Stimulated activated CD4-positive, alpha-beta T cell treated with anti-CD3 and anti-CD28 coated beads, Interleukin-1b, Interleukin-23, amount 100 ng/mL, for 1 hour (primary cell): ENCODE measurements at places on chromosomes 1 and 21.

GRCh38 chr1:36084497-36085115, 712 bp downstream of the TEKT2 start:
- no peak for DNase-seq

DNA sequence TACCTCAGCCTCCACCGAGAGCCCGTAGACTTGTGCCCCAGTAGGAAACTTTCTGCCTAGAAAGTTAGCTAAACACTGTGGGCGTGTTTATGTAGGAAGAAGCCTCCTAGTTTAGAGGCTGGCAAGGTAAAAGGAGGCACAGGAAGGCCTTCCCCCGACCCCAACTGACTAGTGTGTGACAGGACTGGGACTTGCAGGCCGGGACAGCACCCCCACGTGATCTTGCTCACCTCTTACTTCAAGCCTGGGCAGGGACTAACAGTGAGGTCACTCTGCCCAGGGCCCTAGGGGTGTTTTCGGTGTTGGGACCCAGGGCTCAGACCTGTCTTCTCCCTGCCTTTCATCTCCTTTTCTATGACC, 392 bp upstream of the TAGLN2 start:
- no peak for DNase-seq

DNA sequence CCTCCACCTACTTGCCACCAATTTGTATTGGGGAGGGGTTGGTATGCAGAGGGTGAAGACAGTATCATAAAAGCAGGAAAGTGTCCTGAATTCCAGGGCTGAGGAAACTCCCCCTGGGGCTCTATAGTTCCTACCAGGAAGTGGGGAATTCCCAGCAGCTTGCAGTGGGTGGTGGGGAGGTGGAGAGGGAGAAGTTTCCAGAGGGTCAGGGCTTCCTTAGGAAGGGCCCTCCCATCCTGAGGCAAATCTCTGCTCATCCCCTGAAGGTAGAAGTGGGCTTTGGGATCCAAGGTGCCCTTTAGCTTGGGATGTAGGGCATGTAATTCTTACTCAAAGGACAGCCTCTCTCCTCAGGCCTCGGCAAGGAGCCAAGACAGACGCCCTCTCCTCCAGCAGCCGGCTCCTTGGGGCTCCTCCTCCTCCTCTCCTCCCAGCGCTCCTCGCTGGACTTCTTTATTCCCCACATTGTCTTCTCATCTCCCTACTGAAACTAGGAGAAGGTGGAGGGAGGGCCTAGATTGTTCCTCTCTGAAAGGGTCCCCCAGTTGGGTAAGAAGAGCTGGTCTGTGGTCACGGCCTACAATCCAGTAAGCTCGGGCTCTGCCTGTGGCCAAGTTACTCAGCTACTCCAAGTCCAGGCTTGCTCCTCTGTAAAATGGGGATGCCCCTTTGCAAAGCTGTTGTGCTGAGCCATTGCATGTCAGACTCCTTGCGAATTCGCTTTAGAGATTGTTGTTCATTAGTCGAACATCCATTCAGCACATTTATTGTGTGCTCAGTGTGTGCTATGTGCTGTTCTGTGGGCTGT, 17.9 kb upstream of the CSF1 start:
- no peak for DNase-seq

DNA sequence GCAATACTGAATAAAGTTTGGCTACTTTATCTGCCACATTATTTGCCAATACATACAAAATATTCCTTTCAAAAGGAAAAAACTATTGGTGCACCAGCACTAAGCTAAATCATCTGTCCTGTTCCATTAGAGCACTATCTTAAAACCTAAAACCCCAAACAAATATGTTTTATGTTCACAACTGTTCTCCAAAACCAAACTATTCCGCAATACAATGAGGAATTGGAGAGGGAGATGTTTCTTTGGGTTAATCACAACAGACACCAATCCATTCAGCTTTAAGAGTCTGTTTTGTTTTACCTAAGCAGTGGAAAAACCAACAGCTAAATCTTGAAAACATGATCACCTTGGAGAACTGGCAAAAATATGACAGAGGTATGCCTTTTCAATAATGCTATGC, 85.1 kb downstream of the ZNF644 start:
- no peak for DNase-seq

DNA sequence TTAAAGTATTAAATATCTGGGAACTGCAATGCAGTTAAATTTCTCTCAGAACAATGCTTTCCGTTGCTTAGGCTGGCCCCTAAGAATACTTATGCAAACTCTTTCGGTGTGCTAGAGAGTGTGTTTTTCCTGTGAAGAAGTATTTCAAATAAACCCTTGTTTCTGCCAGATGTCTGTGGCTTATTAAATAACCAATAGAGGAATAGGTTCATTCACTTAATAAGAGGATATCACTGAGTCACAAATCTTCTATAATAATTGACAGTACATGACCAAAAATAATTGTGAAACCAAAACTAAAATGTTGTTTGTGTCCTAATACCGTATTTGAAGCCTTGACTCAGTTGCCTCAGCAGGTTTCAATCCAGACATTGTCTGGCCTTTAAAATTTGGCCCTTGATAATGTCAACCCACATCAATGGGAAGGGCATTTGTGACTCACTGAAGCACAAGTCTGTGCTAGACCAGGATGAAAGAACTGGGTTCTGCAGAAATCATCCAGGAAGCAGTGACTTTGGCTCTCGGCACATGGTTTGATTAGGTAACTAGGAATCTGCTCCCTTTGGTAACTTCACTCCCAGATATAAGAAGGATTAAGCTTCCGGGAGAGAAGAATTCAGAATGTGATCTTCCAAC, 104.2 kb upstream of the BARHL2 start:
- no peak for DNase-seq

- no peak for DNase-seq
Measured at GRCh38 chr1:55069280-55069679, 29.9 kb downstream of the PCSK9 start.

DNA sequence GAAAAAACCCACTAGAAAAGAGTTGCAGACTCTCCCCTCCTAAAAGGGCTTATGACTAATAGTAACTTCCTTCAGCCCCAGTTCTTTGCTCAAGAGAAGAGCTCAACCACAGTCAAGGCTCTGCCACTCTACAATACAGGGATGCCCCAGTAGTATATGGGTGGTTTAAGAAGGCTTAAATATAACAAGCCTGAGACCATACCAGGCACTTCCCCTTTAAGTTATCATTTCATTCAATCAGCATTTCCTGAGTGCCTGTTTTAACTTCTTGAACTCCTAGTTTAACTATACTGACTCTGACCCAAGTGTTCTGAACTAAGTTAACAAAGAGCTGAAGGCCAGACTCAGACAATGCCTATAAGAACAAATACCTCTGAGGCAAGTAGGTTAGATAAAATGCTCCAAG, 19.8 kb downstream of the PRPF38A start:
- peak; percentile 10 for DNase-seq

DNA sequence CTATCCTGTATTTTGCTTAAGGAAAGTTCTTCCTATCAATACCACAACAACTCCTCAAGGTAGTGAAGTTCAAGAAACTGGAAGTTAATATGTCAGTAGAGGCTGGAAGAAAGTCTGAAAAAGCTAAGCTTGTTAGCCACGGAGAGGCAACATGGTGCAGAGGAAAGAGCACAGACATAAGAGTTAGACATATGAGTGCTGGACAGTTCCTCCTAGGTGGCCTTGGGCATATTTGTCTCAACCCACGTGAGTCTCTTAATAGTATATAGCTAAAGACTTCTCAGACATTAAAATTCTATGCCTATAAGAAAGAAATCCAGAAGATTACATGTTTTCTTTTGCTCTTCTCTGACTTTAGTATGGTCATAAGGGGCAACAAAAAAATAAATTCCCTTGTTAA, 22.8 kb upstream of the RRP15 start:
- DNase-seq, result no peak

GRCh38 chr1:6272452-6272851, 11.6 kb upstream of the GPR153 start:
- no peak for DNase-seq

DNA sequence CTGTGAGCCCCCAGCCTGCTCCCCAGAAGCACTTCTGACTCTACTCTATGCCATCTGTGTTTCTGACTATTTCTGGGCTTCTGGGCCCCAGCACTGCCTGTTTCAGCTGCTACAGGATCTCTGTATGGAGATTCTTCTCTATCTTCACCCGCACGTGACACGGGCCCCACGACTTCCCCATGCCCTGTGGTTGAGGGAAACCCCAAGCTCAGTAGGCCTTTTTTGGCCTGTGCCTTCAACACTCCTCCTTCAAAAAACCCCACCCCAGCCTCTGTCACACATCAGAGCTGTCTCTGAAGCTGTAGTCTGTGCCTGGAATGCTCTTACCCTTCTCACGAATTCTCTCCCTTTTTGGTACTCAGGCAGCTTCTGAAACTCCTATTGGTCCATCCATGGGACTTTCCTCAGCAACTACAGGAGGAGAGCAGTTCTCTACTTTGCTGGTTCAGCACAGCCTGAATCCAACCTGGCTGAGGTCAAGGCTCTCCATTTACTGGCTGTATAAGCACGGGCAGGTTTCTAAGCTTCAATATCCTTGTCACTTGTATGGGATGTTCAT, 2.0 kb upstream of the NID1 start:
- DNase-seq, result peak; percentile 49

- no peak for DNase-seq
Measured at GRCh38 chr21:45146306-45146705, 71.9 kb downstream of the ADARB1 start.

DNA sequence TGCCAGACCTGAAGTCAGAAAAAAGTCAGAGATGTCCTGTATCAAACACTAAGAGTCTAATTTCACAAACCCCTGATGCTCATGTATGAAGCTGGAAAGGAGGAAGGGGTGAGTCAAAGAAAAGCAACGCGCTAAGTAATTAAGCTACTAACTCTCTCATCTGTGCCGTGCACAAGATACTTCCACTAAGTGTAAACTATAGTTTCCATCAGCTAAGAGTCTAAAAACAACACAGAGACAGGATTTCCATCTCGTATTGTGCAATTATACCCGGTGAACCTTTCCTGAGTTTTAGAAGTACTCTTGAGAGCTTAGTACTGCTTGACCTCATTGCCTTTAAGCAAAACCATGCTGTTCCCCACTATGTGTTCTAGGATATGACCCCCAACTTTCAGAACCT, 19.0 kb downstream of the DNALI1 start:
- DNase-seq, result no peak

- no peak for DNase-seq
Measured at GRCh38 chr1:223456747-223457146, 63.5 kb downstream of the CCDC185 start.

DNA sequence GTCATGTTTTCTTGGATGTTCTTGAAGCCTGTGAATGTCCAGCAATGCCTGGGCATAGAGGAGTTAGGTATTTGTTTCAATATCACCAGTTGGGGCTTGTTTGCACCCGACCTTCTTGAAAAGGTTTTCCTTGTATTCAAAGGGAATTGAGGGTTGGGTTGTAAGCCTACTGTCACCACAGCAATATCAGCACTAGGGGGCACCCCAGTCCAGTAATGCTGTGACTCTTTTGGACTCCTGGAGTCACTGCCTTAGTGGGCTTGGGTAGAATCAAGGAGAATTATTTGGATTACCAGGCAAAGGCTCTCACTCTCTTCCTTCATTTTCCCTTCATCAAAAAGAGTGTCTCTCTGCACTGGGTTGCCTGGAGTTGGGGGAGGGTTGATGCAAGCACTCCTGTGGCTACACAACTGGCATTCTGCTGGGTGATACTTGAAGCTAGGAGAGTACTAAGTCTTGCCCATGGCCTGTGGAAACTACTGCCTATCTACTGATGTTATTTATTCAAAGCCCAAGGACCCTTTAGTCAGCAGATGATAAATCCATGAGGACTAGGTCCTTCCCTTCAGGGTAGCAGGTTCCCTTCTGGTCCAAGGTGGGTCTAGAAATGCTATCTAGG, 34.5 kb downstream of the OR10R2 start:
- peak; percentile 16 for DNase-seq

- no peak for DNase-seq
Measured at GRCh38 chr1:93591676-93592550, 89.7 kb downstream of the BCAR3 start.

- no peak for DNase-seq
Measured at GRCh38 chr1:175521249-175522040, 221.9 kb downstream of the TNR start.

GRCh38 chr1:56287721-56288120, 291.6 kb downstream of the PLPP3 start:
- no peak for DNase-seq

DNA sequence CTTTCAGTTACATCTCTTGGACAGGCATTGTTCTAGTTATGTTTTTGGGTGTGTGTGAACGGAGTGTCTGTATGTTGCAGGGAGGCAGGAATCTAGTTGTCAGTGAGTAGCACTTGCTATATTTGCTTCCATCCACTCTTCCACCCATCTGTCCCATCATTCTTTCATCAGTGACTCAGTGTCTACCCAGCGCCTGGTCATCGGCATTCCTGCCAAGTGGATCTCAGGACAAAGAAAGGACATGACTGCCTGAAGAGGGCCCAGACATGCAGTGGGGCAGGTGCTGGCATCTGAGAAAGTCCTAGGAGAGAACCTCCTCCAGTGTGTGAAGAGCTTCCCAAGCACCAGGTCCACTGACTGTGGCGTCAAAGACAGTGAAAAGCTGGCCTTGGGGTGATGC, 27.3 kb upstream of the MAGOH start:
- DNase-seq, result no peak

- no peak for DNase-seq
Measured at GRCh38 chr1:55067022-55067778, 27.9 kb downstream of the PCSK9 start.

DNA sequence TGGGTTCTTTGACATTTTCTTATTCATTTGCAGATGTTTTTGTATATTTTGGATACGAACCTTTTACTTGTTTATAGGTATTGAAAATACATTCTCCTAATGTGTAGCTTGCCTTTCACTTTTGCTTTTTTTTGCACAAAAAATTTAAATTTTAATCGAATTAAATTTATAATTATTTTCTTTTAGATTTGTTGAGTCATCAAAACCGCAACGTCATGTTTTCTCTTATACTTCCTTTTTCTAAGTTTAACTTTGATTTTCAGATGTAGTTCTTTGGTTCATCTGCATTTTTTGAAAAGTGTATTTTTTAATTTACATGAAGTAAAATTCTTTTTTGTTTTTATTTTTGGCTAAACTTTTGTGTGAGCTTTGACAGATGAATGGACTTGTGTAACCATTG, 243.7 kb upstream of the DPYD start:
- no peak for DNase-seq

DNA sequence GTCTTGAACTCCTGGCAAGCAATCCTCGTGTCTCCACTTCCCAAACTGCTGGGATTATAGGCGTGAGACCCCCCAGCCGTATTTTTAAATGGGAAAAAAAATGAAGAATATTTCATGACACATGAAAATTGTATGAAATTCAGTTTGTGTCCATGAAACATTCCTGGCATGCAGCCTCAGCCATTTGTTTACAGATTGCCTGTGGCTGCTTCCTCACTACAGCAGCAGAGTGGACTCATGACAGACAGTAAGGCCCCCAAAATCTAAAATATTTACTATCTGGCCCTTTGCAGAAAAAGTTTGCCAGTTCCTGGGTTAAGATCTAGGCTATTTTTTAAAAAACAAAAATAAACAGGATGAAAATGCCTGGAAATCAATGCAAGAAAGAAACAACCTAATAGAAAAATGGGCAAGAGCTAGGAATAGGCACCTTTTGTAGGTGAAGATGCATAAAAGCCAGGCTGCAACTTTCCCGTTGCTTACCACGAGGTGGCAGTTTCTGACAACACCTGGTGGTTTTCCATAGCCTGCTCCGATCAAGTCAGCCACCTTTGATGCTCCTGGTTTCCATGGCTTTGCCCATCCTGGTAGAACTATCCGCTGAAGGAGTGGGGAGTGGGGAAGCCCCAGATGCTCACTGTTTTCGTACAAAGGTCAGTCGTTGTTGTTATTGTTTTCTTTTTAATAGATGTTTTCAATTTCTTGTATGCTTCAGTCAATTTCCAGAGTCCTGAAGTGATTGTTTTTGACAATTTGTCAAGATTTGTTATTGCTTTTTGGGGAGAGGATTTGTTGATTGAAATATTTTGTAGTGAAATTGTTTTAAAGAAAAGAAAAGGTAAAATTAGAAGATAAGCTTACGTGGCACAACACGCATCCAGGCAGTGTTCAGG, 24.3 kb downstream of the UBE2Q1 start:
- DNase-seq, result no peak
